ENCODE measurements at places on chromosomes 11 and 22. TPM values are rescaled to one million over a fixed set of nuclear protein-coding genes. Genes with fewer than 3 reads are reported as not detected.

DNA sequence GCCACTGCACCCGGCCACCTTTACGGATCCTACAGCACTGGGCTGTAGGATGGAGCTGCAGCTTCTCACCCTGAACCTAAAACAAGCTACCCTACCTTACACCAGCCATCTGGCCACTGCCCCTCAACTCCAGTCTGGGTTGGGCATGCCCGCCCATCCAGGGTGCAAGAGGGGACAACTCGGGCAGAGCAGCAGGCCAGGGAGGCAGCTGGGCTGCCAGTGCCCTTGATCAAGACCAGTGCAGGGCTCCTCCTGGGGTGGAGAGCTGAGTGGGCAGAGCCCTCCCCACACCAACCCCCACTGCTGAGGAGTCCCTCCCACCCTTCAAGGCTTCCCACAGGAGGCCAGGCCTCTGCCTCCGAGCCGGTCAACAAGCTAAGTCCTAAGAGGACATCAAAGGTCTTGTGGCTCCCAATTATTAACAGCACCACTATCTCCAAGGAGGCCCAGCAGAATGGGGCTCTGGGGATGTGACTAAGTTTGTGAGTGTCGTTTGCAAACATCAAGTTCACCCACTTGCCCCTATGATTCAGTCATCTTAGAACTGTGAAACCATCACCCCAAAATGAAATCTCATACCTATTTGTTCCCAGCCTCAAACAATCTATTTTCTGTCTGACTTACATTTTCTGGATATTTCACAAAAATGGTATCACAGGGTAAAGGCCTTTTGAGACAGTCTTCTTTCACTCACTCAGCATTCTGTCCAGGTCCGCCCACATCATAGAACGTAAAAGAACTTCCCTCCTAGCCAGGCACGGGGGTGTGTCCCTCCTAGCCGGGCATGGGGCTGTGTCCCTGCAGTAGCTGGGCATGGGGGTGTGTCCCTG, 11.0 kb downstream of the GATD1 start:
- H3K27ac ChIP-seq: no peak overlapping the region
- no peak overlapping the region for H3K4me3 ChIP-seq
- no peaks in the 10 kb centered on the region for H3K27me3 ChIP-seq
- peaks cover 4% of the 10 kb centered on the region for H3K36me3 ChIP-seq

- H3K4me3 ChIP-seq: no peak overlapping the region
- no peaks in the 10 kb centered on the region for H3K27me3 ChIP-seq
- peaks cover 38% of the 10 kb centered on the region for H3K36me3 ChIP-seq
Measured at GRCh38 chr11:44246726-44247125, 63.2 kb downstream of the ALX4 start.

- no peaks in the 10 kb centered on the region for H3K4me1 ChIP-seq
- no peak overlapping the region for H3K27ac ChIP-seq
- H3K27me3 ChIP-seq: no peaks in the 10 kb centered on the region
- DNase-seq: no peak
Measured at GRCh38 chr22:42891696-42892095, 34.6 kb upstream of the ARFGAP3 start.

KCTD14 gene
- total RNA-seq: 1.2 TPM

DNA sequence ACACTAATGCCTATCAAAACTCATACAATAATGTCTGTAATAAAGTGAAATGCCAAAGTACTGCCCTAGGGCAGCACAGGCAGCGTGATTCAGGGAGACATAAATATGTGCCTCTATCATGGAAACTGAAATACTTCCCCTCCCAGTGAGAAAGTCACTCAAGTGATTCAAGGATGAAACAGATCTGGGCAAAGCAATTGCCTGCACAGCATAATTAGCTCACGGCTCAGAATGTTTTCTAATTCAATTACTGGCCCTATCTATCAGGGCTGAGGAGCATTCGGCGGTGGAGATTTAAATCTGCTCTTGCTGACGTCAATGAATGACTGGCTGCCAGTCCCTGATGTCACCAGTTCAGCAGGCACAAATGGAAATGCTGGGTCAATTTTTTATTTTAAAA, 27.7 kb upstream of the PPP2R1B start:
- no peaks in the 10 kb centered on the region for H3K27me3 ChIP-seq
- peaks cover 36% of the 10 kb centered on the region for H3K36me3 ChIP-seq
- peaks cover 25% of the 10 kb centered on the region for H3K4me1 ChIP-seq
- peak overlapping the region; percentile 42 for H3K27ac ChIP-seq
- no peak overlapping the region for H3K4me3 ChIP-seq
- no peak for DNase-seq

DNA sequence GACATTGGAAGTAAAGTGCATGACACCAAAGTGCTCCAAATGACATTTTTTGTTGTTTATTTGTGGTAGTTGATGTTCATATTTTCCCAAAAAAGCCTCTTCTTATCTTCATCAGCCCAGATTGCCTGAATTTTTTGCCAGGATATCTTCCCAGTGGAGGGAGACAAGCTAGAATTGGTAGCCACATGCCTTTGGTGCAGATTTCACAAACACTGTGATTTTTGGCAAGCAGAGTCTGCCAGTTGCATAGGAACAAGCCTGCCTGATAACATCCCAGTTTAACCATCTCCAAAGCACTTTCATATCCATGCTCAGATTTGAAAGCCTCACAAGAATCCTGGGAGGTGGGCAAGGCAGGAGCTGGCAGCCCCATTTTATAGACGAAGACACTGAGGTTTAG, 102.3 kb upstream of the SYT13 start:
- no peak overlapping the region for H3K27ac ChIP-seq
- peaks cover 15% of the 10 kb centered on the region for H3K4me1 ChIP-seq

GRCh38 chr11:8834379-8834778, 76.6 kb upstream of the AKIP1 start:
- H3K27ac ChIP-seq: peak overlapping the region; percentile 44
- H3K4me1 ChIP-seq: peaks cover 11% of the 10 kb centered on the region
- H3K4me3 ChIP-seq: no peak overlapping the region
- H3K36me3 ChIP-seq: peaks cover 4% of the 10 kb centered on the region
- DNase-seq: no peak

C11orf86 gene
- 2.6 TPM for total RNA-seq
